ENCODE measurements at places on chromosomes 1 and 21.

GRCh38 chr1:8740034-8740449, 77.4 kb downstream of the RERE start:
- DNase-seq = no peak

DNA sequence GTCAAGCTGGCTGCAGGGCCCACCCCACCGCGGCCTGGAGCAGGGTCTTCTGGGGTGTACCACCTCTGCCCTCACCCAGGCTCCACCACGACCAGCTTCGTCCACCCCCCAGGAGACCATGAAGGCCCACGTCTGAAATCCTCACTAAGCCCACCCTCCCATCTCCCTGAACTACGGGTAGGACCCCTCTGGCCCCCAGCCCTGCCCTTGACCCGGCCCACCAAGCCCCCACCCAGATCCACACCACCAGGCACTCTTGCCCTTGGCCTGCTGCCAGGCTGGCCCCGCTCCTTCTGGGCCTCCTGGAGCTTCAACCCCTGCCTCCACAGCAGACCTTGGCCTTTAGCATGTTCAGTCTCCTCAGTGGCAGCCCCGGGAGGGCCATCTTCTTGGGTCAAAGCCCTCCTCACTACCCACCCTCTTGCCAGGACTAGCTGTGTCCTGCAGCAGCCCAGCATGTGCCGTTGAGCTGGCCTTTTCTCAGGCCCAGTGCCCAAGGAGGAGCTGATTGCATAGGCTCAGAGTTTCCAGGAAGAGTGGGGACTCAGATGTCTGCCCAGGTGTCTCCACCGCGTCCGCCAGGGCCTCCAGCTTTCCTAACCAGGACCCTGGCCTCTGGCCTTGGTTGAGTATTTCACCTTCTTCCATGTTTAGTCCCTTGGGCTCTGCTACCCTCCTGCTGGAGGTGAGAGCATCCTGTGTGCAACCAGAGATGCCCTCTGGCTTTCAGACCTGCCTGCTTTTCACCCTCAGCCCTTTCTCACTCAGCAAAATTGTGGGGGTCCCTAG, 17.7 kb upstream of the SAMD11 start:
- peak; percentile 52 for DNase-seq

DNA sequence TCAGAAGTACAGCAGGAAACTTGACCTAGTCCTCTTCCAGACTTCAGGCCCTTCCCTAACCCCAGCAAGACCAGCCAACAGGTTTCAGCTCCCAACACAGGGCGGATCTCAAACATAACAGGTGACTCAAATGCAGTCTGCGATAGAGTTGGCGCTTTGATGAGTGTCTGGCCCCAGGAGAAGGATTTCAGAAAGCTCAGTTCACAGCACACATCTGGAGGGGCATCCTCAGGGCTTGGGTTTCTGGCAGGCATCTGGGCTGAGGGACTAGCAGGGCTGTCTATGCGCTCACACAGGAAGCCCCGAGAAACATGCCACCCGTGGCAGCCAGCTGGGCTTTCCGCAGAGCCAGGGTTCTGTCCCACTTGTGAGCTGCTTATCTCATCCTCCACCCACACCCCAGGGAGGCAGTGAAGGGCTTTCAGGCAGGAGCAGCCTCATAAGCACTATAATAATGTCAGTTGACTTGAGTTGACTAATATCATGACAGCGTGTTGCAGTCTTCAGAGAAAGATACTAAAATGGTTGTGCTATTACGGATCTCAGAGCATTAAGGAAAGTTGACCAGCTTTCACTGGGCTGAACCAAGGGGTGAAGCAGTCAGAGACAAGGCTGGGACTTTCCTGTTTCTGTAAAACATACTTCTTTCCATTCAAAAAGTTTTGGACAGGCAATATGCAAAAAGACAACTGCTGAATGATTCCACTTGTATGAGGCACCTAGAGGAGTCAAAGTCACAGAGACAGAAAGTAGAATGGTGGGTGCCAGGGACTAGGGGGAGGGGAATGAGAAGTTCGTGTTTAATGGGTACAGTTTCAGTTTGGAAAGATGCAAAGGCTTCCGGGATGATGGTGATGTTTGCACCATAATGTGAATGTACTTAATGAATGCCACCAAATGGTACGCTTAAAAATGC, 233.0 kb upstream of the IRF2BP2 start:
- peak; percentile 48 for DNase-seq

GRCh38 chr1:115925467-115925866, 50.8 kb upstream of the SLC22A15 start:
- no peak for DNase-seq

DNA sequence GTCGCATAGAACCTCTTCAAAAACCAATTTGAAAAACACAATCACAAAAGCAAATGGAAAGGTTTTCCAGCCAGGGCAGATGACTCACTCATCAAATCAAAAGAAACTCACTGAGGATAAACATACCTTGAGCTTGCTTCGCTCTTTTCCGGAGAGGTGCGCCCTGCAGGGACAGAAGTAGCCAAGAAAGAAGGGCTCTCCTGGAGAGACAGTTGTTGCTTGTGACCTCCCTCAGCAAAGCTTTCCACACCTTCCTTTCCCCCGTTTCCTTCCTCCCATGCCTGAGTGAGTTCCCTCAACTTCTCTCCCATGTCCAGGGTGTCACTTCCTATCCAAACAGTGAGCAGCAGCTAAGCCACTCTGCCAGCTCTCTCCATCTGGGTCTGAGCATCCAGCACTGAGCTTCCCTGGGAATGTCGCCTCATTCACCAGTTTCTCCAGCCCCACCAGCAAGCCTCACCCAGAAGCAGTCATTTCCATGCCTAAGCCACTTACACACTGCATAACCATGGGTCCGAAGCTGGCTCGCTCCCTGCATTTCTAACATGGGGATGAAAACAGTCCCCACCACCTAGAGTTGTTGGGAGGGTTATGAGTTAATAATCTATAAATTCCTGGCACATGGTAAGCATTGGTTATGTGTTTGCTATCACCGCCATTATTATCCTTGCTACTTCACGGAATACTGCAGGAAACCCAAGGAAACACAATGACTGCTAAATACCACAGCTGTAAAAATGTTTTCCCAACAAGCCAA, 75.0 kb downstream of the PTPN14 start:
- DNase-seq = peak; percentile 73

DNA sequence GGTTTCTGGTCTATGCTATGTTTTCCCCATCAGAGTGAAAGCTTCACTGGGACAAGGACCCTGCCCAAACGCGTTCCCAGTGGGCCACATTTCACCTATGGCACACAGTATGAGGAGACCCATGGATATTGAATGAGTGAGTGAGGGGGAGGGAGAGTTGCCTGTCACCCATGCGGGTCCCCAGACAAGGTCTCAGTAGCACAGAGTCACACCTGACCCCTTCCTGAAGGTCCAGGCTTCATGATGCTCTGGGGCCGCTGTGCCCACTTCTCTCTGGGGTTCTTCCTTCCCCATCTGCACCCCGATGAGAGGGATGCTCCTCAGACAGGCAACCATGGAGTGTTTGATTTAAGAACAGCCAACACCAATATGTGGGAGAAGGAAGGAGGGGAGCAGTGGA, 72.3 kb upstream of the CSF3R start:
- DNase-seq = no peak

DNA sequence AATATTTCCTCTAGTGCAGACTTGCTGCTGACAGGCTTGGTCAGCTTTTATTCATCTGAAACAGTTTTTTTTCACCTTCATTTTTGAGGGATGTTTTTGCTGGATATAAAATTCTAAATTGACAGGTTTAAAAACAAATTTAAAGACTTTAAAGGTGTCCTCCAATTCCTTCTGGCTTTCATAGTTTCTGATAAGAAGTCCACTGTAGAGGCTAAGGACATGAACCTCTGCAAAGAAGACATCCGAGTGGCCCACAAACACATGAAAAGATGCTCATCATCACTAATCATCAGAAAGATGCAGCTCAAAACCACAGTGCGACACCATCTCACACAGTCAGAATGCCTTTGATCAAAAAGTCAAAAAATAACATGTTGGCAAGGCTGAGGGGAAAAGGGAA, 42.0 kb upstream of the DYRK1A start:
- no peak for DNase-seq

GRCh38 chr1:14970115-14970798, 183.3 kb upstream of the TMEM51 start:
- DNase-seq = peak; percentile 88

GRCh38 chr1:66371233-66372005, 162.5 kb upstream of the SGIP1 start:
- no peak for DNase-seq

GRCh38 chr1:8625491-8625890, 191.9 kb downstream of the RERE start:
- no peak for DNase-seq

DNA sequence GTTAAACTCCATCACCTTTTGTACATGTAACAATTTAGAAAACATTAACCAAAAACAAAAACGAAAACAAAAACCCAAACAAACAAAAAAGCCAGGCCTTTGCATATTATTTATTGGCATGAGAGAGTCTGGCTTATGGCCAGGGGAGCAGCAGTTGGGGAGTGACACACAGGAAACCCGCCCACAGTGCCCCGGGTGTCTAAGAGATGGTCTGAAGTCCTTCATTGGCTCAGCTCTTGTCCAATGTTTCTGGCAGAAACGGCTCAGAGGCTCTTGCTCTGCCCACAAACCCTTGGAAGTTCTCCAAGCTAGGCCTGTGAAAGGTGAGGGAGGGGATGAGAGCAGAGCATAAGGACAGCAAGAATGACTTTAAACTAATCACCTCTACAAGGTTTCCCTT, 131.5 kb downstream of the CNIH3 start:
- DNase-seq = no peak

- peak; percentile 64 for DNase-seq
These were observed 83.3 kb upstream of the PGBD5 start for GRCh38 chr1:230509281-230509977.

GRCh38 chr1:172398970-172399755, 21.3 kb upstream of the C1orf105 start:
- DNase-seq = peak; percentile 91

- DNase-seq = peak; percentile 73
These were observed 34.0 kb downstream of the ST6GALNAC5 start for GRCh38 chr1:76901158-76901767.

DNA sequence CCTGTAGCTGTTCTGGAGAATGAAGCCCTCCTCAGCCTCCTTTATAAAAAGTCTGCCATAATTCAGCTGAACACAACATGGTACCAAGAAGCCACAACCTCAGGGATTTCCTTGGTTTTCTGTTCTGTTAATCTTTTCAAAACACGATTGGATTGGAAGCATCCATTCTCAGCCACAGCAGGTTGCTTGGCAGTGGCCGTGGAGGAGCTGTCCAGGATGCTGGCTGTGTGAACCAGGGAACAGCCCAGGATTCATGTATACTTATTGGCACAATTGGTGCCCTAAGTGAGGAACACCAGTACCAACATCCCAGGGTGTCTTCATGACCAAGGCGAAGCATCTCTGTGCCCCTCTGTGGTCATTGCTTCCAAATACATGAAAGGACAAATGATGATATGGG, 393.5 kb downstream of the CAMTA1 start:
- DNase-seq = no peak

DNA sequence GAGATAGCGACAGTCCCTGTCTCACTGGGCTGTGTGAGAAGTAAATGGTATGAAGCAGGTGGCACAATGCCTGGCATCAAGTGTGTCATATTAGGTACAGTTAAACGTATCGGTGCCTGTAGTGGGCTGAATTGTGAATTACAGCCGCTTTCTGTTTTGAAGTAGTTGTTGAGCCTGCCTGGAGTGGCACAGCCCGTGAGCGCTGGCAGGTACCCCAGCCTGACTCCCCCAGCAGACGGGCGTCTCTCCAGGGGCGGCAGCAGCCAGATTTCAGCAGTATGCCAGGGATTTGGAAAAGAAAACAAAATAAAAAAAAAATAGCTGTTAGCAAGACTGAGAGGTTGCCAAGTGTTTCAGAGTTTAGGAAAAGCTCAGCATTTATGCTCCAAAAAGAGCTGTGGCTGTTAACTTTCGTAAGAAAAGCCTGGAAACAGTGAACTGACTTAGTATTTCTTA, 26.6 kb upstream of the GPR153 start:
- no peak for DNase-seq

GRCh38 chr1:57949168-57949567, 525.3 kb upstream of the DAB1 start:
- peak; percentile 61 for DNase-seq

DNA sequence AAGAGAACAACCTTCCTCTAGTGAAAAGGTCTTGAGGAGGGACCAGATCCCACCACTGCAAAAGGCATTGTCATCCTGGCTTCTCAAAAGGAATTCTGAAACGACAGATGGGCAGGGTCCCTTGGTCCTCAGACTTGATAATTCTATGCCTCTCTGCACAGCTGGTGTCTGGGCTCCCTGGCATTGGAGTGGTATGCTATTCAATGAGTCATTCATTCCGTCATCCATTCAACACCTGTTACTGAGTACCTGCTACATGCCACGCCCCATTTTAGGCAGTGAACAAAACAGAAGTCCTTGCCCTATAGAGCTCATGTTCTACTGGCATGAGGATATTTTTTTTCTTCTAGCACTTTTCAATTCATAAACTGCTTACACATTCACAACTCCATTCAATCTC, 45.8 kb upstream of the HMGB4 start:
- peak; percentile 19 for DNase-seq

GRCh38 chr1:155127105-155127966, at the start of gene EFNA1:
Gene EFNA1 (plus strand): TSS chr1:155127876. CDS start chr1:155127978, 102 bp downstream.
- peak; percentile 89 for DNase-seq

DNA sequence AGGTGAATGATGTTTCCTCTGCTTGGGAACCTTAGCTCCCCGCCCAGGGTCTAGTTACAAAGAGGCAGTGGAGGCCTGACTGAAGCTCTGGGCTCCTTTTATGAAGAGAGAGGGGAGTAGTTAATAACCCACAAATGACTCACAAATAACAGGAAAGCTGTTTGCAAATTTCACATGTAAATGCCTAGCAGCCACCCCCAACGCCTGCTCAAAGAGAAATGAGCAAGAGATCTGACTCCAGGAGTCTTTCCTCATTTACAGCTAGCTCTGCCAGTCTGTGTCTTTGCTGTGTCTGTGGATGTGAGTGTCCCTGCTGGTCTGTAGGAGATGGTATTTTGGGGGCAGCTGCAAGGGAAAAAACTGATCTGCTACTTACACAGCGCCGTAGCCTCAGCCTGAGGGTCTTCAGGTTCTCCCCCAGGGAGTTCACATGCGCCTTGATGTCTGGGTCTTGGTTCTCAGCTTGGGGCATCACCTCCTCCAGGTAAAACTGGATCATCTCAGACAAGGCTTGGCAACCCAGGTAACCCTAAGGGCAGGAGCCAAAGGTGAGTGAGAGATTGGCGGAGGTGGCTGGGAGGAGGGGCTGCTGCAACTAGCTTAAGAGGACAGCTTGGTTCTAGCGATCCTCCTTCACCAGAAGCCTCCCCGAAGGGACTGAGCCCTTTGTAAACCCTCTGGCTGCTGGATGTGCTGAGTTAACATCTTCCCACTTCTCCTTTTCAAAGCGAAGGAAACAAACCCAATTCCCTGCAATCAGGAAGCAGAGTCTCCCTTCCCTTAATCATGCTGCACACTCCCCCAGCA, at the start of gene IL19:
IL19 (plus strand) TSS at position 243 of the 807 bp plus-strand sequence. CDS start 65,890 bp downstream, outside the sequence.
- peak; percentile 68 for DNase-seq

- no peak for DNase-seq
These were observed 1230.7 kb upstream of the NCAM2 start for GRCh38 chr21:19767546-19767945.

DNA sequence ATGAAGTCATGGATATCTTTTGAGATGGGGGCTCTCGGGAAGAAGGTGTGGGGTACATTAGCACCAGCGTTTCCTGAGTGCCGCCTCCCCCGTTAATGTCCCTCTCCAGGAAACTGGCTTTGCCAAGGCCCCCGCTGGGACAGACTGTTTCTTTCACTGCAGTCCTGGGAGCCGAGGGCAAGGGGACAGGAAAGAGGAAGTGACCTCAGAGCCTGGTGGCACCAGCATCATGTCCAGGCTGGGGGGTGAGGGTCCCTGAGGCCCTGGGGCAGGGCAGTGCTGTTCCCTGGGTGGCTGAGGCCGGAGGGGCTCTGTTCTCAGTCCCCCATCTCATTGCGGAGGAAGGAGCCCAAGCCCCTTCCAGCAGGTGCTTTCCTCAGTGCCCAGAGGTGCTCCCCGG, 5.8 kb downstream of the PFKL start:
- no peak for DNase-seq
